CD4-positive, alpha-beta T cell treated with Interleukin-6 at 100 ng/mL for 8 hours (primary cell): ENCODE measurements at places on chromosomes 5 and 9.
A peak's percentile ranks its signal among the peaks of the same experiment; 100 is the strongest.

DNA sequence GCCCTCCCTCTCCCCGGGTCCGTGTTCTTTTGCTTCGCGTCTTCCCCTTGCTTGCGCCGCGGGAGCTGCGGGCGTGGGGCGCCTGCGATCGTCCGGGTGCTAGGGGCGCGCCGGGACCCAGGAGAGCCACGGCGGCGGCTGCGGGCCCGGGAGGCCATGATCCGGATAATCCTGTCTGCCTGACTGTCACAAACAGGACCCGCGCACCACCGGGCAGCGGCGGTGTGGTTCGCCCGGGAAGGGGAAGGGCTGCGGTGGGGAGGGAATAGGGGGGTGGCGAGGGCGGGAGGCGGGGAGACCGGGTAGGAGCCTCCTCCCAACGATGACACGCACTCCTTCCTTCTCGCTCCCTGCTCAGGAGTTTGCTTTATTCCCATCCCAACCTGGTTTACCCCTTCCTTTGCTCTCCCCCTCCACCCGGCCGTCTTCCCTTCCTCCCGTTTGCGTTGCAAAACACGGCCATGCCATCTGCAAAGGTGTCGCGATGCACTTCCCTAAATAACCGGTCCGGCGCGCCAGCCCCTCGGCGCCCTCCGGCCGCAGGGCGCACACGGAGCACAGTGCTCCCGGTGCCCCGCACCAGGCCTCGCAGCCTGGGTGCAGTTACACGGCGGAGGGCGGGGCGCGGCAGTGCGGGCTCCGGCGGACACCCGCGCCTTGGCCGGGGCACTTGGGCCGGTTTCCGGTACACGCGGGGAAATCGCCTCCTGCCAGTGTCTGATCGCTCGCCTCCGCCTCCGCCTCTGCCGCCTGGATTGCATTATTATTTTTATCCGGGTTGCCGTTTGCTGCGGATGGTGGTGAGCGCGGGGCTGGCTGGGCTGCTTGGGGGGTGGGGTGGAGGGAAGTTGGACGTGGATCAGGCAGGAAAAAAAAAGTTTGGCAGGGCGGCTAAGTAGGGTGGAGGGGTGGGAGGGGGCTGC, 1.5 kb downstream of the SMARCA2 start:
- DNase-seq: peak; percentile 69

DNA sequence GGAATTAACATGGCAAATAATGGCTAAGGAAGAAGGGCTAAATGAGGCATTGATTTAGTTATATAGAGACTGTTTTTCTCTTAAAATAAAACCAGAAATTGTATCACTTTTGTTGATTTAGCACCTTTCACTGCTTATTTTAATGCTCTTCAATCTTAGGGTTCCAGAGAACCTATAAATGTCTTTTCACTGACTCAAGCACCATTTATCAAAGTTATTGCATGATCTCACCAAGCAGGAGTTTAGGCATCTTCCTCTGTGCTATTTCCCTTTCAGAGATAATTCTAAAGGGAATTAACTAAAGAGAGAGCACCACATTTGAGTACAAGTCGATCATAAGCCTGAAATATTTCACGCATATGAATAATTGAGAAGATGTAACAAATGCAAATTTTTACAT, 357.1 kb downstream of the CDH18 start:
- DNase-seq: no peak

- DNase-seq: no peak
Measured at GRCh38 chr5:87413343-87413645, 564 bp upstream of the CCNH start.

DNA sequence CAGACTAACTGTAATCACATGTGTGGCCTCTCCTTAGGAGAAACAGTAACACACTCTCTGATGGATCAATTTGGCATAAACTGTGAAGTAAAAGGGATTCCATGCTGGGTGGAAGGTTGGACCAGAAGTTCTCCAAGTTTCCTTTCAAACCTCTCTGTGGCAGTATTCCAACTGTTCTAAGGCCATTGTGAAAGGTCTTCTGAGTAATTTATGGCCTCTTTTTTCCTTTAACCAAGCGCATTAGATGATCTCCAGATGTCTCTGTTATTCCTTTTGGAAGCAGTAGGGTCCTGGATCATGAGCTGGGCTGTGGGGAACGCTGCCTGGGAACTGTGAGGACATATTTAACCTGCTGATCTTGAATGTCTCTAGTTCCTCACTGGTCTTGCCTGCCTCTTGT, 80.6 kb upstream of the IL6ST start:
- DNase-seq: no peak

DNA sequence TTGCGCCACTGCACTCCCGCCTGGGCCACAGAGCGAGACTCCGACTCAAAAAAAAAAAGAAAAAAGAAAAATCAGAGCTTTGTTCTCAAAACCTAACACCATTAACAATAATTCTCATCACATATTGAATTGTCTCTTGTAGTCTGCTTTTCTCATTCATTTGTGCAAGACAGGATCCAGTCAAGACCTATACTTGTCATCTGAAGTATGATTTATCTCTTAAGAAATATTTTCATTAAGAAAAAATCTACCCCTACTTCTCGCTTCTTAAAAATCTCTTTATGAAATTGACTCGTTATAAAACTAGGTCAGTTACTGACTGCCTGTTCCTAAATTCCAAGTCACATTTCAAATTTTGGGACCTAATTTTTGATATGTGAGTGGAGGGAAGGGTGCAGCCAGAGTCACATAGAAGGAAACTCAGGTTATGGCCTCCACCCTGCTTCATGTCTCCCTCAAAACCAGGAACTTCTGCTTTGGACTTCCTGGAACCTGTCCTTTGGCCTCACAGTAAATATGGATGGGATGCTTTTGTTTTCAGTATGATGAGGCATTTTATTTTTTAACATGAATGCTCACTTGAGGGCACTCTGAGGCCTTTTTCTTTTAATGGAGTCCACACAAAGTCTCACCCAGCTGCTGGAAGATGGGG, 18.9 kb downstream of the ZNF169 start:
- DNase-seq: no peak
